ENCODE measurements at places on chromosomes 4 and X.

DNA sequence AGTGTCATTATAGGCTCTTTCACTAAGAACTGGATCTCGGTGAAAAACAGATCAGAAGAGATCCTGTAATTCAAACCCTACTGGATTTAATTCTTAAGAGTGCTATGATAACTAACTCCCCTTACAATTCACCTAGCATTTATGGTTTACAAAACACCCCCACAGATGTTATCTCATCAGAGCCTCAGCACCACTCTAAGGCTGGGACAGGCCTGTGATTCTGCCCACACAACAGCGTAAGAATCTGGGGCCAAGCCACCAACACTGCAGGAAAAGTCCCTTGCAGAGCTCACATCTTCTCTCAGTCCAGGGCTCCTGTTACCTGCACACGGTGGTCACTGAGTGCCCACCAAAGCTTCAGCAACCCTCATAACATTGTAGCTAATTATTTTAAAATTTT lies 8.9 kb downstream of the MFAP3L start:
- DNase-seq, result no peak

- no peak for DNase-seq
These were observed 94.6 kb upstream of the FTHL17 start for GRCh38 chrX:31166416-31166815.

- no peak for DNase-seq
These were observed 191.4 kb upstream of the LEF1 start for GRCh38 chr4:108359986-108360681.

DNA sequence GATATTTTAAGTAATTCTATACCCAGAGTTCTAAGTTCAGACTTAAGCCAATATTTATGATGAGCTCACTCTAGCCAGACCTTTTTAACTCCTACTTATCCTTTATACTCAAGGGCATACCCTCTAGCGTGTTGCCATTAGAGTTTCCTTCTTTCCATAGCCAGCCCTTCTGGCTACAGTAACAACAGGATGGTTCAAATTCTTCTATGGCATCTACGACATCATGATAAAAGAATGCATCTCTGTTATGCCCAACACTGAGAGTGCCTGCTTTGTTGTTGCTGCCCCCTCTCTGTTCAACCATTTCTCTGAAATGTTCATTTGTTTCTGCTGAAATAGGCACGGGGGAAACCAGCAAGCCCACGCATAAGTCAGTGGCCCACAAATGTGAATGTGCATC lies 104.5 kb downstream of the UBE2NL start:
- no peak for DNase-seq

DNA sequence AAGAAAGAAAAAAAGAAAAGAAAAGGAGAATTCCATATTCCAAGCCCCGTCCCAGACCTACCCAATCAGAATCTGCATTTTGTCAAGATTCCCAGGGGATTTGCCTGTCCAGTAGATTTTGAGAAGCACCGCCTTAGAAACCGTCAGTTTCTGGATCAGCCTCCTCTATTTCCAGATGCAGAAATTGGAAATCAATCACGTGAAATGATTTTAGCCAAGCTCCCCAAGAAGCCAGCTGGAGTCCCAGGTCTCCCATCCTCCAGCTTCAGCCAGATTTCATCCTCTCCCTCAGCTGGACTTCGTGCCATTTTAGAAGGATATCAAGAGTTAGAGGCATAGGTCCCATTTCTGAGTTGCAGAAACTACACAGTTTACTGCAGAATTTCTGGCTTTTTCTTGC lies 629.3 kb downstream of the MID1IP1 start:
- DNase-seq, result no peak

All from stimulated activated naive CD8-positive, alpha-beta T cell treated with anti-CD3 and anti-CD28 coated beads, Interleukin-15, amount 100 ng/mL, for 72 hours (primary cell).